HTR-8/SVneo (cell line): ENCODE measurements at places on chromosomes 1 and 21.
A peak's percentile ranks its signal among the peaks of the same experiment; 100 is the strongest.

DNA sequence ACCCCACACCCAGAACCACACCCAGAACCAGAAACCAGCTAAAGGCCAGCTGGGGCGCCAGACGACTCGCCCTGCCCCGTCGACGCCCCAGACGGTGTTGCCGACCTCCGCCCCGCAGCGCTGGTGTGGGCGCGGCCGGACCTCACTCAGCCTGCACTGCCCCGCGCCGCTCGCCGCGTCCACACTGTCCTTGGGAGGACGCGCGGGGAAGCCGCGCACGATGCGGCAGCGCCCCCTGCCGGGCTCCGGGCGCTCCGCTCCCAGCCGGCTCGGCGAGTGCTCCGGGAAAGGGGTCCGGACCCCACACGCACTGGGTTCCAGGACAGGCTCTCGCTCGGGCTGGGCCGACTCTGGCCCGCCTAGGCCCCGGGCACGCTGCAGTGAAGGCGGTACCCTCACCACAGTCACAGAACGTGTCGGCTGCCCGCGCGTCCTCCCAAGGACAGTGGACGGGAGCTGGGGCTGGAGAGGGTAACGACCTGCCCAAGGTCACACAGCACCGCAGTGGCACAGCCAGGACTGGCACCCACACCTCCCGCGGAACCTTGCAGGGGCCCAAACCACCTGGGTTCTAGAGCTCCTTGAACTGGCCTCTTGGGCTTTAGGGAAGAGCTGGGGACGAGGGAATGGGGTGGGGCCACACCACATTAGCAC is 90.2 kb downstream of the DMRTA2 start:
- peak; percentile 20 for DNase-seq

DNA sequence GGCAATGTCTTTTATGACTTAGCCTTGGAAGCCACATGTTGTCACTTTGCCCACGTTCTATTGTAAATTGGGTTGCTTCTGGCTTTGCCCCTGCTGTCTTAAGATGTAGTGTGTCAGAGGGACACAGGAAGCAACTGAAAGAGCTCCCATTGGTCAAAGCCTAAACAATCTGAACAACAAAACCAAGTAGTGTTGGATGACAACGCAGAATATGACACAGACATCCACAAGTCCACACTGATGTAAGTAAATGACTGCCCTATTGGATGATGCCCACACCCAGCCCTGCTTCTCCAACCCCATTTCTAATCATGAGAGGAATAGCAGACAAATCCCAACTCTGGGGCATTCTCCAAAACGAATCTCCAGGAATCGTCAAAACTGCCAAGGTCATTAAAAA is 50.7 kb downstream of the ELF3 start:
- no peak for DNase-seq

GRCh38 chr1:211538287-211538686 is 40.7 kb downstream of the SLC30A1 start:
- no peak for DNase-seq

- DNase-seq: no peak
Observed at GRCh38 chr1:83029916-83030315, 969.0 kb downstream of the TTLL7 start.

- DNase-seq: no peak
Observed at GRCh38 chr1:74772945-74773344, 40.0 kb downstream of the TYW3 start.

- no peak for DNase-seq
Observed at GRCh38 chr1:115082949-115083348, 6.4 kb downstream of the TSPAN2 start.

- no peak for DNase-seq
Observed at GRCh38 chr1:26376050-26376449, 3.5 kb upstream of the ZNF683 start.

GRCh38 chr1:205650241-205650640 is 18.4 kb upstream of the ELK4 start:
- no peak for DNase-seq

DNA sequence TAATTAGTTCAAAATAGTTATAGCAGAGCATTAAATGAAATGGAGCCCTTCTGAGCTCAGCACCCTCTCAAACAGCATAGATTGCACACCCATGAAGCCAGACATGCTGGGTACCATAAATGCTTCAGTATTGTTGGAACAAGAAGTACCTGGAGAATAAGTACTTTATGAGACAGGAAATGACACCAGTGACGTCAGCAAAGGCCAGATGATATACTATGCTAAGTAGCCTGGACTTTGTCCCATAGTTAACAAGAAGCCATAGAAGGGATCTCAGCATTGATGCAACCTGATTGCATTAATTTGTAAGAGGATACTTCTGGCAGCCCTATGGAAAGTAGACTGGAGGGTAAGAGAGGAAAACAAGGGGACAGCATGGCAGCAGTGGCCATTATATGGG is 16.3 kb upstream of the GADD45A start:
- no peak for DNase-seq
